Kidney (tissue), 22 donors: ENCODE measurements at places on chromosomes 5 and 9.

- DNase-seq: no peak
Measured at GRCh38 chr5:62371409-62371808, 32.3 kb downstream of the DIMT1 start.

- peak; percentile 66 for DNase-seq
Measured at GRCh38 chr9:15936306-15936921, 383.6 kb downstream of the CCDC171 start.

DNA sequence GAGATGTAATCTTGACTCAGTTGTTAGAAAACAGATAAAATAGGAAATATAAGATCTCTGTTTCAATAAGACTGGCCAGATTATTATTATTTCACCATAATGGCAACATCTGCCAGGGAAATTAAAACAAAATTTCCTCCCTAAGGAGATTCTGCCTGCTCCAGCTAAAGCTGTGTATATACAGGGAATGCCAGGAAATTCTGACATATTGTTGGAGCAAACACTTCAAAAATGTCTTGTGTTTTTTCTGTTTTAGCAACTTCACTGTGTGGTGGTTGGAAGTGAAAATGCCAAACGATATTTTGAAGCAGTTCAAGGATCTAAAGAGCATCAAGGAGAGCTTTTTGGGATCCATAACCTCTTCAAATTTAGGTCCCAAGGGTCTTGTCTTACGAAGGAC lies 90.8 kb downstream of the ERCC6L2 start:
- DNase-seq: no peak

- no peak for DNase-seq
Measured at GRCh38 chr5:24747327-24747726, 102.5 kb upstream of the CDH10 start.

DNA sequence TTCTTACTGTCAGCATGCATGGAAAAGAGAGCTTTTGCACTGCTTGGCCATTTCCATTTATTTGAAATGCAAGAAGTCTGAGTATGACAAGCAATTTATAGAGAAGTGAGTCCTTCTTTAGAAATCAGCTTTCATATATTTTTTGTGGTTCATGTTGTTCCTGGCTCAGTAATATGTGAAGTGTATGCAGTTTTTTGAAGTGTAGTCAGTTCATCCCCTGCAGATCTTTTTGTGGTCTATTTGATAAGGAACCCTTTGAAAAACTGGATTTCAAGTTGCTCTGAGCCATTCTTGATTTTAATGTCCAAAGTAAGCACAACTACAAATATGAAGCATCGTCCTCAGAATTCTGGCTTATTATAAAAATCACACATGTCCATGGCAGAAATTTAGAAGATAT lies 294.1 kb upstream of the SMC2 start:
- DNase-seq: no peak

- DNase-seq: no peak
Measured at GRCh38 chr5:122362361-122362760, 50.3 kb downstream of the SNCAIP start.

- DNase-seq: peak; percentile 56
Measured at GRCh38 chr5:165209101-165209727, 1703.8 kb downstream of the MAT2B start.

DNA sequence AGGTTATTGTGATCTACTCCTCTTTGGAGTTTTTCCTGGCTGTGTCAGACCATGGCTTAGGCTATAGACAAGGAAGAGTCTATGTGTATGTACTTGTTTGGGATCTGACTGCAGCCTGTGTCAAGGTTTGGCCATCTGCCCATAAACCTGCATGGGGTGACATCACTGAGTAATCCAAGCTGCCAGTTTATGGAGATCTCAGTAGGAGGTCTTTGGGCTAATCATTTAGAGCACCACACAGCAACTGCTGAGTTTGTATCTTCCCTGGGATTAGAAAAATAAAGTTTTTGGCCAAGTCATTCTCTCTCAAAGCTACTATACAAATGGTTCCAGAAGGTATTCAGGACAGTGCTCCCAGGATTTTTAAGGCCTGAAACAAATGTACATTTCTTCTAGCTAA lies 65.5 kb upstream of the HSPB3 start:
- DNase-seq: peak; percentile 50
